Stimulated activated CD4-positive, alpha-beta T cell treated with anti-CD3 and anti-CD28 coated beads, Interleukin-12 subunit alpha, Interleukin-12 subunit beta, amount 100 ng/mL, for 24 hours (primary cell): ENCODE measurements at places on chromosomes 1 and 21.

GRCh38 chr1:245301921-245302320 lies 147.1 kb downstream of the KIF26B start:
- no peak for DNase-seq

DNA sequence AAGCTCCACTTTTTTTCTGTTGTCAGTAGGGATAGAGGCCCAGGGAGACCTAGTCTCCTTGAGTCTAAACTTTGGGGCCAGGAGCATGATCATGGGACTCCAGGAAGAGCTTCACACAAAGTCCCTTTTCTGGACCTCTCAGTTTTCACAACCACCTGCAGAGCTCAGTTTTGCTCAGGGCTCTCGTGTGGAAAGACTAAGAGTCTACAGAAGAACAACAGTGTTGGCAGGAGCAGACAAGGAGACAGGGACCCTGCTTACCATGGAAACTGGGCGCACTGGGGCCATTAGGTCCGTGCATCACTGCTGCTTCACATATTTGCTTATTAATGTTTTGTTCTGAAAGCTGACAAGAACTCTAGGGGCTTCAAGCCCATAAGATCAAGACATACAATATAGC lies 63.9 kb upstream of the HSD17B7 start:
- DNase-seq: no peak

- DNase-seq: no peak
Measured at GRCh38 chr1:174966008-174966572, 33.7 kb upstream of the CACYBP start.

- no peak for DNase-seq
Measured at GRCh38 chr1:29531596-29531995, 295.3 kb downstream of the PTPRU start.

DNA sequence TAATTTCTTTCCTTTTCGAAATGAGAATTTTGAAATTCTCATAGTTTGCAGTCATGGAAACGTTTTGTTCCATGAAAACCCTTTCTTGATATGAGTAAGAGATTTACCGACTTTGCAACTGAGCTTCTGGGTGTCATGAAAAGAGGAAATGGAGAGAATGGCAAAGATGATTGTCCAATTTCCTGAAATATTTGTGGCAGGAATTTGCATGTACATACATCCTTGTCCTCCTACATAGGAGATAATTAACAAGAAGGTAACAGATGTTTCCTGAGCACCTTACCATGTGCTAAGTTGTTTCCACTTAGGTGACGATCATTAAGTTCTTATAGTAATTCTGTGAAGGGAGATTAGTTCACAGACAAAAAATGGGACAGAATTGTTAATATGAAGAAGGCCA lies 170.7 kb downstream of the NEGR1 start:
- no peak for DNase-seq

- no peak for DNase-seq
Measured at GRCh38 chr21:35599164-35599563, 461.2 kb downstream of the SETD4 start.

DNA sequence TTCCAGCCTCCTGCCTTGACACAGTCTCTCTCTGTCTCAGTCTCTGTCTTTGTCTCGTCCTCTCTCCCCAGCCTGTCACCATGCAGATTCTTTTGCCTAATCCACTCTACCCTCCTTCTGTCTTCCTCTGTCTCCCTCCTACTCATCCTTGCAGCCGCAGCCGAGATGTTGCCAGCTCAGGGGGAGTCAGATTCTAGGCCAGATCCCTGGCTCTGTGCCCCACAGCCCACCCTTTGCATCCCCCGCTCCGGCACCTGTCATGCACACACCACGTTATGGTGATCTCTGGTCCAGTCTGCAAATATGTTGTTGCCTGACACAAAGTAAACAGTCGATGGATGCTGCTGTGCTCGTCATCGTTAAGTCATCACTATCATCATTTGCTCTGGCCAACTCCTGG lies 35.5 kb upstream of the IGSF21 start:
- no peak for DNase-seq
